ENCODE measurements at places on chromosomes 11 and 22.

GRCh38 chr22:50250555-50251476 lies at the start of gene HDAC10:
TSS of gene HDAC10 (minus strand) at chr22:50251265. CDS start at chr22:50251032, 233 bp downstream.
- DNase-seq, result peak; percentile 55

GRCh38 chr11:115222218-115222862 lies 281.9 kb downstream of the CADM1 start:
- DNase-seq, result peak; percentile 99

DNA sequence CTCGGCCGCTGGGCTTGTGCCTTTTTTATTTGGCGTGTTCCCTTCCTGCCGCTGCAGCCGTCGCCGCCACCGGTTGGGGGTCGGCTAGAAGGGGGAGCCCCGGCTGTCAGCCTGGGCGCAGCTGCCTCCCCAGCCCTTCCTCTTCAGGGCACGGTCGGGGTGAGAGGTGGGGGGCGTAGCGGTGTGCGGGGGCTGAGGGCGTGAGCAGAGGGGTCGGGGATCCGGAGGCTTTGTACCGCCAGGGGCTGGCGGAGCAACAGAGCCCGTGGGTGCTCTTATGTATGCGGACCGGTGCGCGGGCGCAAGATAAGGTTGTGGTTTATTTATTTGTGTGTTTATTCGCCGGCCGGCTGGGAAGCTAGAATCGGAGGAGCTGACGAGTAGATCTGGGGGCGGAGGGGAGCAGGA lies 477 bp downstream of the ZBTB16 start:
- no peak for DNase-seq

DNA sequence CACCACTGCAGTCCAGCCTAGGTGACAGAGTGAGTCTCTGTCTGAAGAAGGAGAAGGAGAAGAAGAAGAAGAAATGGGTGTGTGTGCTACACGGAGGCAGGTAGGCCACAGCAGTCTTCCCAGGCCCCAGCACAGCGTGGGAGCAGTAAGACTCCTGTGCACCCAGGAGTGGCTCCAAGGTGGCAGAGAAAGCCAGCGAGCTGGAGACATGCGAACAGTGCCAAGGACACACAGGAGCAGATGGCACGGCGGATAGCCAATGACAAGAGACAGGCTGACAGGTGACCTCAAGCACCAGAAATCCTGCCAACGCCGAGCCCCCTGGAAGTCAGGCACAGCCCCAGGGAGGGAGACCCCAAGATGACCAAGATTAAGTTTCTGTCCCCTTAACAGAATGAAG lies 9.0 kb upstream of the SCGB1A1 start:
- DNase-seq, result no peak

GRCh38 chr22:39087881-39088684 lies 9.0 kb upstream of the APOBEC3H start:
- no peak for DNase-seq
